Mucosa of descending colon (tissue), 3 donors: ENCODE measurements at places on chromosomes 5 and 9. TPM values are rescaled to one million over a fixed set of nuclear protein-coding genes. Genes with fewer than 3 reads are reported as not detected.

- DNase-seq, result no peak
These were observed 498.3 kb downstream of the IRX1 start for GRCh38 chr5:4093970-4094369.

GRCh38 chr9:130741831-130742449 lies 48.4 kb downstream of the EXOSC2 start:
- no peak for DNase-seq

GRCh38 chr9:136786451-136786850 lies 4.7 kb upstream of the TMEM141 start:
- no peak for DNase-seq

Gene TAF11L10
- not detected for total RNA-seq

Gene TLX3
- not detected for total RNA-seq

- no peak for DNase-seq
These were observed 1349.6 kb upstream of the C9orf72 start for GRCh38 chr9:28922891-28923290.

DNA sequence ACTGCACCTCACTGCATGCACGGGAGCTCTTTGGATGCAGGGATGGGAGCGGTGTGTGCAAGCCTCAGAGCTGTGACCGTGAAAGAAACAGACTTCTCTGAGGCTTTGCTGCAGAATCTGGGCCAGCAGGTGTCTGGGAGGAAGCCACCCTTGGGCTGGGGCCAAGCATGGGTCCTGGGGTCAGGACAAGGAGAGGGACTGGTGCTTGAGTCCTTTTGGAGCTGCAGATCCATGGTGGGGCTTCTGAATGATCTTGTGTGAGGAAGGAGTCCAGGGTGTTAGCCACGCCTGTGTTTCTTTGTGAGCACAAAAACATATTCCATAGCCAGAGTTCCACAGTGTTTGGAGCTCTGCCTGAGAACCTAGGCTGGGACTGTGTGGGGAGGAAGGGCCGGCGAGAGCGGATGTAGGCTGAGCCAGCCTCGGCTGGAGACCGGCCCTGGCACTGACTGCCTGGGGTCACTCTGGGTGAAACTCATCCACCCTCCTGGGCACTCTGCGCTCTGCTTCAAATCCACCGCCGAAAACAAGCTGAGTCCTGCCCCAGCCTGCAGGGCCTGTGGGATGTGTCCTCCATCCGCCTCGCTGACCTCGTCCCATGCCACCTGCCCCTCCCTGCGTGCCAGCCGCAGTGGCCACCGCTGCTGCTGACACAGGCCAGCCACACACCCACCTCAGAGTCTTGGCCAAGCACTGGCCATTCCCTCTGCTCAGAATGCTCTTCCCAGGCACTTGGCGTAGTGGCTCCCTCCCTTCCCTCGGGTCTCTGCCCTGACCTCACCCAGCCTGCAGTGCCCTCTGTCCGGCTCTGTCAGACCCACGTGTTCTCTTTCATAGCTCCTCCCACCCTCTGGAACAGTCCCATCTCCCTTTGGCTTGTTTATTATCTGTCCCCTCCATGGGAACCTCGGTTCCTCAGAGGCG lies 26.7 kb downstream of the ERGIC1 start:
- no peak for DNase-seq

Gene RGS7BP
- total RNA-seq, result 1.6 TPM

Gene LCN1
- not detected for total RNA-seq

- no peak for DNase-seq
These were observed 5.7 kb downstream of the PHF2 start for GRCh38 chr9:93582115-93582514.

Gene FCN2
- total RNA-seq, result not detected

DNA sequence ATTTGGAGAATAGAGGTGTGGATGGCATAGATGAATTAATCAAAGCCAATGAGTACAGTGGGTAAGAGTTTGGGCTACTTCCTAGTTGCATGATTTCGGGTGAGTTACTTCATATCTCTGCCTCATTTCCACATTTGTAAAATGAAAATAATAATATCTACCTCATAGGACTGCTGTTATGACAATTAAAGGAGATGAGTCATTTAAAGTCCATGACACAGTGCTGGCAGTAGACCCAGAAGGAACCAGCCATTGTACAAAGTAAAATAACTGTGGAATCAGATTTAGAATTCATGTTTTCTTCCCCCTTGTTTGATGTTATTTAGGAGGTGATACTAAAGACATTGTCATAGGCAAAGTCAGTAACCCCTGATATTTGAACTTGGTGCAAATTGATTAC lies 139.5 kb upstream of the SLC27A6 start:
- no peak for DNase-seq

Gene TPPP
- 18.1 TPM for total RNA-seq

Gene SHOC1
- total RNA-seq, result not detected

DNA sequence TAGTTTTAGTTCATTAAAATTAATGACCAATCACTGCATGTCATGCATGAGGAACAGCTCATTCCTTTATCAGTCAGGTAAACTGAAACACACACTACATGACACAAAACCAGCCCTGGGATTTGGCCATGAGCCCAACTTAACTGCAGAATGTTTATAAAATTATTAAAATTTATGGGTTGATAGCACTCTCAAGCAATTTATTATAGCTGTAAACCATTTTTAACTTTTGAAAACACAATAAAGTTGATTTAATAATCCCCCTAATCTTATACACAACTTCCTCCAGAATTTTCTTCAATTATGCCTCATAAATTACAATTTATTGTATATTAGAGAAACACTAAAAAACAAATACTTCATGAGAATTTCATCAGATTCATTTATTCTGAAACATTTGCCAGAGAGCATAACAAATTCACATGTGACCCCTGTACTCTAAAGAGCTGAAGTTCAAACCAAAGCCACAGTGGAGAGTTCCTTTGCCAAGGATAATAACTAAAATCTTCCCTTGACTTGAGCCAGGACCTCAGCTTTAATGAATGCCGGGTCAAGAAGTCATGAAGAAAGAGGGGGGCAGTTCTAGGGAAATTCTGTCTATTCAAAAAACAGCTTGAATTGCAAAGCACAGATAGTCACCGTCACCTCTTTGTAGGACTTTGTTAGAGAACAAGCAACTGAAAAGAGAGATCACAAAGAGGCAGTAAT lies 763.7 kb upstream of the GRAMD2B start:
- DNase-seq, result no peak

DNA sequence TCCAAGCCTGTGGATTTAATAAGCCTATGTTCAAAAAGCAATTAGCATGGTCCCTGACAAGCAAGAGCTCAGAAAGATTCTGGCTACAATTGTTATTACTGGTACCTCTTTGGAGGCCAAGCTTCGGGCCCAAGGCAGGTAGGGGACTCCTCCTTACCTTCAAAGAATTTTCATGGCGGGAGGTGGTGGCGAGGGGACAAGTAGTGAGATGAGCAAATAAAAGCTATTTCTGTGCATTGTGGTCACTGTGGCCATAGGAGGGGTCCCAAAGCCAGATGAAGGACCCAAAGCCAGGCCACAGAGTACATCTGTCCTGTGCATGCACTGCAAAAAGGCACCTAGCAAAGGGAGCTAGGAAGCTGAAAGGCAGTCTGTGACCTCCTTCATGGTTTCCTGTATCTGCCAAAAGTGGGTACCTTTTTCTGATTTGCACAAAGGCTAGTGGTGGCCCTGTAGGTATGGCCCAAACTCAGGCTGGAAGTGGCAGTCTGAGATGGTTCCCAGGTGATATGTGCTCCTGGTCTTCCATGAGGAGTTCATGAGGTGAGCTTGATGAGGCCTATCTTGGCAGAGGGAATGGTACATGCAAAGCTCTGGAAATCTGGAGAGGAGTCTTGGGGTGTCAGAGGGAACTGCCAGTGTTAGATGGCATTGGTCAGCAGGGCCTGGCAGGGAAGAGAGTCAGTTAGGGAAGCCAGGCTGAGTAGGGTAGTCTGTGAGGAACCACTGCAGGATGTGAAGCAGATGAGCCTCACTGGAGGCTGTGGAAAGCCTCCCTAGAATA lies 3.3 kb upstream of the CXXC5 start:
- peak; percentile 24 for DNase-seq

- no peak for DNase-seq
These were observed 46.4 kb downstream of the RBM27 start for GRCh38 chr5:146249801-146250200.

DNA sequence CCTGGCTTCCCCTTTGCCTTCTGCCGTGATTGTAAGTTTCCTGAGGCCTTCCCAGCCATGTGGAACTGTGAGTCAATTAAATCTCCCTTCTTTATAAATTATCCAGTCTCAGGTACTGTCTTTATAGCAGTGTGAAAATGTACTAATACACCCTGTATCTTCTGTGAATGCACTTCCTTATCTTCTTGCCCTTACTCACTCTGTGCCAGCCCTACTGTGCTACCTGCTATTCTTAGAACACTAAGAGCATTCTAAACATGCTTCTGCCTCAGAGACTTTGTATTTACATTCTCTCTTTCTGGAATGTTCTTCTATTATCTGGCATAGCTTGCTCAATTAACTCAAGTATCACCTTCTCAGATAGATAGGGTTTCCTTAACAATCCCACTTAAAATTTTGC lies 164.4 kb upstream of the EDIL3 start:
- DNase-seq, result no peak

Gene ZNF189
- total RNA-seq, result 27.9 TPM

Gene LRRC26
- 63.0 TPM for total RNA-seq

- no peak for DNase-seq
These were observed 55.0 kb upstream of the KCNMB1 start for GRCh38 chr5:170444181-170444580.

DNA sequence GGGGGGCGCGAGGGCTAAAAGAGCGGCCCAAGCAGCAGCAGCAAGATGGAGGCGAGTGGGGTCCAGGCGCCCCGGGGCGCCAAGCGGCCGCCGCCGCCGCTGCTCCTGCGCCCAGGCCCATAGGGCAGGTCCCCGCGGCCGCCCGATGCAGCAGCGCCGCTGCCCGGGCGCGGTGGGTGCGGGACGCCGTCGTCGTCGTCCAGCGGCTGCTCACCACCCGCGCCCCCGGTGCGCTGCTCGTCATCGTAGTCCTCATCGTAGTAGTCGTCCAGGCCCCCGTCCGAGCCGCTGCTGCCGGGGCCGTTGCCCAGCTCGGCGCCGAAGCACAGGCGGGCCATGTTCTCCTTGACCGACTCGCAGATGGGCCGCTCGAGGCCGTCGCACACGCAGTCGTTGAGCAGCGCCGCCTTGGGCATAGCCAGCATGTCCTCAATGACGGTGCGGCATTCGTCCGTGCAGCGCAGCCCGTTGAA lies 1.5 kb downstream of the GAS1 start:
- DNase-seq, result no peak

DNA sequence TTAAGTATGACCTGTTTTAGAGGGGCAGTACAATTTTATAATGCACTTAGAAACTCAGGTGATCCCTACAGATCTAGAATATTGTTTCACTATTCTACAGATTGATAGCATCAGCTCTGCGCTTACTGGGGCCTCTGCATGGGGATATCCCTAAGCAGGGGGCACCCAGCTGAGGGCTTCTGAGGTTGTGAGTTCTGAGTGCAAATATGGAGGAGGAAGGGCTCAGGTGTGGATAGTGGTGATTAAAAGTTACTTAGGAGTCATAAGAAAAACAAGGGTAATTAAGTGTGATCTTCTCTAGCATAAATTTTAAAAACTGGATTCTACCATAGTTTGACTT lies 274.4 kb downstream of the EFNA5 start:
- no peak for DNase-seq

- no peak for DNase-seq
These were observed 37.6 kb upstream of the IPPK start for GRCh38 chr9:92707530-92707929.

Gene CYLC2
- not detected for total RNA-seq

DNA sequence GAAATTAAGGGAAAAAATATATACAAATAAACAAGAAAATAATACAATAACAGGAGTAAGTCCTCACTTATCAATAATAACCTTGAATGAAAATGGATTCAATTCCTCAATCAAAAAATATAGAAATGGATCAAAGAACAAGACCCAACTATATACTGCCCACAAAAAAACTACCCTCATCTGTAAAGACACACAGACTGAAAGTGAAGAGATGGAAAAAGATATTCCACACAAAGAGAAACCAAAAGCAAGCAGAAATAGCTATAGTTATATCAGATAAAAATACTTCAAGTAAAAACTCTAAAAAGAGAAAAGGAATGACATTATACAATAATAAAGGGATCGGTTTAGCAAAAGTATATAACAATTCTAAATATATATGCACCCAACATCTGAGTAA lies 66.5 kb downstream of the KIAA0825 start:
- no peak for DNase-seq

GRCh38 chr9:109934136-109934856 lies 154.3 kb downstream of the PALM2AKAP2 start:
- no peak for DNase-seq

- no peak for DNase-seq
These were observed 54.7 kb downstream of the TNC start for GRCh38 chr9:115063058-115063845.

Gene TRPM3
- 0.29 TPM for total RNA-seq

GRCh38 chr5:56155992-56156584 lies 77.0 kb downstream of the ANKRD55 start:
- DNase-seq, result no peak

DNA sequence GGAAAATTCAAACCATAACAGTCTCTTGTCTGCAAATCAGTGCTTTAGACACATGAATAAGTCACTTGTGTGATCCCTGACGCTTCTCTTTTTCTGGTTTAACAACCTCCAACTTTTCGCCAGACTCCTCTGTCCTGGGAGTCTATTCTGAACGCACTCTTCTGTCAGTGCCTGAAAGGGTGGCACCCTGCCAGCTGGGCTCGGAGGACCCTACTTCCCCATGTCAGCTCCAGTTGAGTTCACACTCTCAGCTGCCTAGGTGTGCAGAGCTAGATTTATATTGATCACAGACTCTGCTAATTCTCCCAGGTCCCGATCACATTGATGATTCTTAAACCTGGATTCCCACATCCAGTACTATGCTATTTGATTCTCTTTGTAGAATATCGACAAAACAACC lies 649.1 kb downstream of the BNC2 start:
- DNase-seq, result no peak

GRCh38 chr9:116868201-116868600 lies 181.1 kb downstream of the TRIM32 start:
- no peak for DNase-seq
